ENCODE measurements at places on chromosomes 5 and 9.

DNA sequence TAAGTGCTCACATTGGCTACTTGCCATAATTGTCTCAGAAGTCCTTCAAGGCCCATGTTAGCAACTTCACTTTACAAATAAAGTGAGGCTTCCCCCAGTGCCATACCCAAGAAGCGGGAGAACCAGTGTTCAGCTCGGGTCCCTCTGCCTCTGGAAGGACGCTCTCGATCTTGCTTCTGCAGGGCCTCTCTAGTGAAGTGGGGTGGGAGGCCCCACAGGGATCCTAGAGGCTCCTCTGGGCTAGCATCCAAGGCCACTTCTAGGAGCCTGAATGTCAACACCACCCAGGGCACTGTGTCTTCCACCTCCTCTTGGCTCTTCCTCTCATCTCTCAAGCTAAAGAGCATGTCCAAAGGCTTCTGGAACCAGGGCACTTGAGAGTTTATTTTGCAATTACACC, 282.5 kb downstream of the GADD45G start:
- no peak for DNase-seq

- no peak for DNase-seq
Observed at GRCh38 chr5:9653061-9653460, 22.9 kb upstream of the TAS2R1 start.

DNA sequence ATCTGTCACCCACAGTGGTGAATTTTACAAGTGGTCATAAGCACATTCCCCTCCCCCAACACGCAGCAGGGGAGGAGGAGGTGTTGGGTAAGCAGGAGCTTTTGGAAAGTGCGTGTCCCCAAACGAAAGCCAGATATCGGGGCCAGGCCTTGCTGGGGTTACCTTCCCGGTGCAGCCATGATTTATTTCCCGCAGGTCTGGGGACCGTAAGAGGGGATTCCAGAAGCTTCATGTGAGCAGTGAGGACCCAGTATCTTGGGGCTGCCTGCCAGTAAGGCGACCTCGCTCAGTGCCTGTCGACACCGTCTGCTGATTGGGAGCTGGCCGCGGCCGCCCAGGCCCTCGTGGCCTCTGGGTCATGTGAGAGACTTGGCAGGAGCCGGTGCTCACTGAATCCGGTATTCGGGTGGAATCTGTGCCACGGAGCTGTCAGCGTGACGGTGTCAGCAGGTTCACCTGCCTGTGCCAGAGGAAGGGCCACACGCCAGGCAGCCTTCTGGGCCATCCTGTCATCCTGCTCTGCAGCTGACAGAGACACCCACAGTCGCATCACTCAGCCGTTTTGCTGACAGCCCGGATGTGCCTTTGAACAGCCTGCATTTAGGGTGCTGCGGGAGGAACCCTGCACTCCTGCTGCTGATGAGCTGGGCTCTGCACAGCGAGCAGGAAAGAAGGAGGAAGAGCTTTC, 37.3 kb downstream of the SEC61B start:
- no peak for DNase-seq

DNA sequence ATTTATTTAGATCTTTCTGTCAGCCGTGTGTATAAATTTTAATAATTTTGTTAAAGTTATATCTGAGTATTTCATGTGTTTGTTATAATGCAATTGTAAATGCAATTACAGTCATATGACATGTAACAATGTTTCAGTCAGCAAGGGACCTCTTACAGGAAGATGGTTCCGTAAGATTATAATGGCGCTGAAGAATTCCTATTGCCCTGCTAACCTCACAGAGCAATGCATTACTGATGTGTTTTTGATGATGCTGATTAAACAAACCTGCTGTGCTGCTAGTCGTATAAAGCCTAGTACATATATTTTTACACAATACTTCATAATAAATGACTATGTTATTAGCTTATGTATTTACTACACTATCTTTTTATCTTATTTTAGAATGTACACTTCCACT, 1166.4 kb downstream of the CDH12 start:
- no peak for DNase-seq

- DNase-seq: no peak
Observed at GRCh38 chr5:76805821-76806505, 12.9 kb upstream of the F2RL1 start.

- no peak for DNase-seq
Observed at GRCh38 chr9:128595471-128595870, 43.1 kb downstream of the SPTAN1 start.

DNA sequence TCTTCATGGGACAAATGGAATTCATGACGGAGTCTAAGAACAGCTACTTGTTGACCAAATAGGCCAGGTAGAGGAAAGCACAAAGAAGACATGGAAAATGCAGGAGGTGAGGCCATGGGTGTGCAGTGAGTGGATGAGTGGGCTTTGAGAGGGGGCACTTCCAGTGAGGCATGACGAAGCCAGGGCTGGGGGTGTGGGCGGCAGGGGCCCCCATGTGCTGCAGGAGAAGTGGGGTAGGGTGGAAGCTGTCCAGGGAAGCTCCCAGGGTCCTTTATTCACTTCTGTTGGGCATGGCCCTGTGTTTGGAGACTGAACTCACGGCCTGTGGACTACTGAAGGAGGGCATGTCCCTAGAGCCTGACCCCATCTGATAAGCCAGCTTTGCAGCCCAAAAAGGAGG, 127.6 kb upstream of the SLC25A48 start:
- no peak for DNase-seq

DNA sequence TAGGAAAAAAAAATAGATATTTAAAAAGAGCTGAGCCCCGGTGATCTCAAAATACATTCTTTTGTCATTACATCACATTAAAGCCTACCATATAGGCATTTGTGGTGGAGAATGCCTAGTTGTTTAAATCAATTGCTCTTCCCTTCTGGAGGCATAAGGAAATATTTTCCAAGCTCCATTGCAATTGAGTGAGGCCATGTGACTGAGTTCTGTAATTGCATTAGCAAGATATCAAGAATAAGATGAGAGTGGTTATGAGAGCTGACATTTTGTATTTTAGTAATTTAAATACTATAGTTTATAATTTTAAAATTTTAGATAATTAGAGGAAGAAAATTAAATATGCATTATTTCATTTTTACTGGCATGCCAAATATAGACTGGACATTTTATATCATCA, 1195.9 kb downstream of the DTWD2 start:
- DNase-seq: no peak

DNA sequence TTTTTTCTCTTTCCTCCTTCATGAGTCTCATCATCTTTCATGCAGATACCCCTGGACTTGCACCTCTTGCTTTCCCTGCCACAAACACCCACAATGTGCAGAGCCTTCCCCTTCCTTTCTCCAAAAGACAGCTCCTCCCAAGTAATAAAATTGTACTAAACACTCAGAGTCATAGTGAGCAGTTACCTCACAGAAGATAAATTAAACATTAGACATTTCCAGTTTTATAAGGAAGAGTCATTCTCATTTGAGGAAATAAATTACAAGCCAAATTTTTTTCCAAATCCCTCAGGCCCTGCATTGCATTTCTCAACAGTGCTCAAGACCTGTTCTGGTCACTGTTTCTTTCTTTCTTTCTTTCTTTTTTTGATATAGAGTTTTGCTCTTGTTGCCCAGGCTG, 131.5 kb downstream of the ATPSCKMT start:
- DNase-seq: no peak

DNA sequence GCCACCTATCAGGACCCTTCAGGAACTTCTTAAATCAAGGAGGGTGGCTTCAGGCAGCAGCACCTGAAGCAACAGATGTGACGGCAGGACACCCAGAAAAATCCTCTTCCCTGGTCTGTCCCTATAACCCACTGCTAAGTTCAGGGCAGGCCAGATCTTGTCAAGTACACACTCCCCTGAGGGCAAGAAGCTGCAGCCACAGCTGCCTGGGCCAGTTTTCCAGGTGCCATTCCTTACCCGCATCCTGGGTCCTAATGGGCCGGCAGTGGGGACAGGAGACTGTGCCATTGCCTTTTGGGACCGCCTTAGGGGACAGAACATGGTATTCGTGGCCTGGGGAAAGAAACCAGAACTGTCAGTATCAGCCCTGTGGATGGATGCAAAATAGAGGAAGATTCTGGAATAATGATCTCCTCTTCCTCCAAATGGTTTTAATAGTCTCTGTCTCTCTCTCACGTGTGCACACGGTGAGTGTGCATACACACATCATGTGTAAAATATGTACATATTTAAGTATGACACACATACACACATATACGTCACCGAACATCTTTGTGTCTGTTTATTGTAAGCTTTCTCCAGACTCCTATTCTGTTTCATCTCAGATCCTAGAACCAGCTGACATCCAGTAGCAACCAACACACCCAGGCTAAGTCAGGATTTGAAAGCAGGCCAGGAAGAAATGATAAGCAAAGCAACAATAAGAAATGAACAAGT, 14.0 kb downstream of the ORM2 start:
- DNase-seq: no peak

Measured in NCI-H1436 (cell line).